ENCODE measurements at places on chromosomes 4 and X. TPM values are rescaled to one million over a fixed set of nuclear protein-coding genes. Genes with fewer than 3 reads are reported as not detected.

SEC31A gene
- total RNA-seq: 183 TPM

DRP2 gene
- 5.8 TPM for total RNA-seq

CYSLTR1 gene
- 0.10 TPM for total RNA-seq

VSIG4 gene
- not detected for total RNA-seq

TMPRSS11F gene
- total RNA-seq: 0.29 TPM

UGT8 gene
- 2.7 TPM for total RNA-seq

- ATAC-seq: no peak
These were observed 58.2 kb downstream of the ANXA10 start for GRCh38 chr4:168150420-168151050.
